ENCODE measurements at places on chromosomes 4 and X. TPM values are rescaled to one million over a fixed set of nuclear protein-coding genes. Genes with fewer than 3 reads are reported as not detected.
A peak's percentile ranks its signal among the peaks of the same experiment; 100 is the strongest.

GRCh38 chr4:68074397-68074796 lies 55.3 kb downstream of the TMPRSS11F start:
- DNase-seq, result no peak

DNA sequence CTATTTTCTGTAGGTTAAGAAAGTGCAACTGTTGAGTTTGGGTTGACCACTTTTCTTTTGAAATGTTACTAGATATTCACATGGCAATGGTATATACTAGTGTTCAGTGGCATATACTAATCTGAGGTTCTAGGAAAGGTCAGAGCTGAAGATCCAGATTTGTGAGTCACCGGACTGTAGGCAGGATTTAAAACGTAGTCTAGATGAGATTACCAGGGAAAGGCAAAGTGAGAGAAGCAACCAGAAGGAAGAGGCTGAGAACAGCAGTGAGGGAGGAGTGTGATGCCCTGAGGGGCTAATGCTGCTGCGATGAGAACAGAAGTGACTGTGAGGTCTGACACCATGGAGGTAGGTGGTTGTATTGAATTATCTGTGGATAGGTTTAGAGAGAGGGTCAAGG lies 9.7 kb upstream of the PLA2G12A start:
- no peak for DNase-seq

DNA sequence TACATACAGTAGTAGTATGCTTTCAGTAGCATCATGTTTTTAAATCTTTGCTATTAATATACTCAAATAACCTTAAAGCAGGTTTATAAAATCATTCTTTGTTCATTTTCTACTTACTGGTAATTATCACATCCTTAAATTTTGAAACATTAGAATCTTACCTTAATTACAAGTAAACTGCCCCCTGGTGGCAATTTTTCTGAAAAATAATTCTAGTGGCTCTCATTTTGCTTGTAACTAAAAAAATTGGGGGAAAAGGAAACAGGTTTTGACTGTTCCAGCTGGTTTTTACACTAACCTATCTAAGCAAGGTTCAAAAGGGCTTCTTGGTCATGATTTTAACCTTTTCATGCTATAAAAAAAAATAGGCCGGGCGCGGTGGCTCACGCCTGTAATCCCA lies 18.5 kb upstream of the DCAF4L1 start:
- no peak for DNase-seq

GRCh38 chr4:6269616-6270511 lies at the start of gene WFS1:
WFS1 (plus strand) TSS chr4:6269850; CDS start chr4:6277456, 7,606 bp downstream.
- DNase-seq, result peak; percentile 99

GRCh38 chr4:112073181-112073580 lies 72.1 kb upstream of the FAM241A start:
- DNase-seq, result no peak

DNA sequence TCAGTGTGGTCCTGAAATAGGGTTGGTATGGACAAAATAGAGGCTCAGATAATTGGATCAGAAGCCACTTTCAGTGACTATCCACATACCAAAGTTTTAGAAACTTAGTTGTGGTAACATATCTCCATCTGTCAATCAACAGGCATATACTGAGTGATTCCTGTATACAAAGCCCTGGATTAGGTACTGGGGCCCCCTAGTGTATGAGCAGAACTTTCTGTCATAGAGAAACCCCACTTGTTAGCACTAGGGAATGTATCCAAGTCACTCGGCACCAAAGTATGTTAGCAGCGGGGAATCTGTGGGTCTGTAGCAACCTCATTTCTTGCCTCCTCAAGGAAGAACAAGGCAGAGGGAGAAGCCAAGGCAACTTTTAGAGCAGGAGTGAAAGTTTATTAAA lies 50.7 kb downstream of the MAP7D3 start:
- no peak for DNase-seq

GRCh38 chrX:8144925-8145324 lies 26.1 kb downstream of the VCX2 start:
- no peak for DNase-seq

- DNase-seq, result no peak
These were observed 837.4 kb downstream of the TRIML1 start for GRCh38 chr4:188976644-188977115.

GRCh38 chr4:60422439-60422838 lies 777.7 kb upstream of the ADGRL3 start:
- DNase-seq, result no peak

GRCh38 chr4:100060765-100061416 lies 110.8 kb upstream of the H2AZ1 start:
- DNase-seq, result no peak

DNA sequence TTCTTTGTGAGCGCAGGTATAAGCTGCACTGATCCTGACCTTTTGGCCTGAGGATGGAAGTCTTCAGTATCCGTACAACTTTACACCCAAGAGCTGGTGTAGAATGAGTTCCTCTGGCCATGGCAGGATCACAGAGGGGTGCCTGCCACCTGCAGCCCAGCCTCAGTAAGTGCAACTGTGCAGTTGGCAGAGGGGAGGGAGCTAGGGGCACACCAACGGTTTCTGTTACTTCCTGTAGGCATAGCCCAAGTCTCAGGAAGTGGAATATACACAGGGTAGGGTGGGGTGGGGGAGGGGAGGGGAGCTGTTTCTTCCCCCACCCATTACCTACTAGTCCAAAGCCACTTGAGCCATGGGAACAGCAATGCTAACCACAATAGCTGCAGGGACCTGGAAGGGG lies 85.4 kb upstream of the GBA3 start:
- peak; percentile 51 for DNase-seq

- no peak for DNase-seq
These were observed 1.3 kb upstream of the CCKAR start for GRCh38 chr4:26491449-26492170.

DNA sequence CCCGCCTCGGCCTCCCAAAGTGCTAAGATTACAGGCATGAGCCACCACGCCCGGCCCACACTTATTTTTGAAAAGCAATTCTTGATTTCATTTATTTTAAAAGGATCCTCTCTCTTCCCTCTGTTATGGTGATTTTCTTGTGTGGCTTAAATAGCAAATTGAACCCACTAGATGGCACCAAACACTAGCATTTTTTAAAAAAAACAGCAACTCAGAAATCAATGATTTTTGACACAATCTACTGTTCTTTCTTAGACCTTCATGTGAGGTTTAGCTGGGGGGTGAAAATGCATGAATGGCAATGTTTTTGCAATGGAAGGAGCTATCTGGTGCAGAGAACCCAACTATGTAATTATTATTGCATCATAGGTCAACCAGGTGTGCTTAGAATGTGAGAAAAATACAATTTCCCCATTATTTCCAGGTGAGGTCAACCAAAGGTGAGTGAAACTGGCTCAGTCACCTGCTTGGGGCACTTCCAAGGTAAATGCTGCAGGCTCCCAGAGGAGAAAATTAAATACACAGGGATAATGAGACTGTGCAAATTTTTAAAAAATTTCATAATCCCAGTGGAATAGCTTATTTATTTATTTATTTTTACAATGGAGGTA lies 226.7 kb upstream of the PRKX start:
- no peak for DNase-seq

DNA sequence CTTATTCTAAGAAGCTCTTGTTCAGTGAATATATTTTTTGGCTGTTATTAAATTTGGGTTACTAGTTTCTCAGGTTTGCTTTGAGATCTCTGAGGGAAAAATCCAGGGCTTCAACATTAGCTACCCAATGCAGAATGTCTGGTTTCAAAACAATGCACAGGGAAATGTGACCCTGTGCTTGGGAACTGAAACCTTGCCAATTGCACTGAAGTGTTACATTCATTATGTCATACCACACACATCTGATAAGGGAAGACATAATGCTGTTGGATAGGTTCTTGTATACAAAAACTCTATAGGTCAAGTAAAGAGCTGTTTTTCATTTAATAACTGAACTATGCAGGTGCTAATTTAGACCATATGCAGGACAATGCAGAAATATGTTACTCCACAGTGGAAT lies 345.3 kb upstream of the BMP3 start:
- no peak for DNase-seq

GRCh38 chr4:24473309-24473721 lies 111.0 kb downstream of the DHX15 start:
- no peak for DNase-seq

GRCh38 chr4:80876810-80877209 lies 153.7 kb upstream of the BMP3 start:
- DNase-seq, result no peak

Gene SLC9B1
- 0.81 TPM for total RNA-seq

Gene NPNT
- total RNA-seq, result 141 TPM

Gene GLRB
- 2.7 TPM for total RNA-seq

Gene CXCL9
- 0.35 TPM for total RNA-seq

Gene USP17L22
- total RNA-seq, result not detected

Gene NLRP2B
- total RNA-seq, result not detected

Gene GAGE12C
- not detected for total RNA-seq

Gene NDST3
- 0.17 TPM for total RNA-seq

Gene MAGED4
- total RNA-seq, result 48.7 TPM

Gene DOK7
- total RNA-seq, result 7.4 TPM

Gene GALNTL6
- 0.75 TPM for total RNA-seq

Gene TSR2
- 34.3 TPM for total RNA-seq

Gene PCDH18
- 23.7 TPM for total RNA-seq

Gene CLCN4
- total RNA-seq, result 8.0 TPM

Gene SORCS2
- total RNA-seq, result 1.7 TPM

Gene ATP11C
- 9.3 TPM for total RNA-seq

Gene PAGE1
- total RNA-seq, result not detected

Gene IL1RAPL1
- total RNA-seq, result 0.29 TPM
